Stimulated activated CD4-positive, alpha-beta T cell treated with anti-CD3 and anti-CD28 coated beads, Interleukin-4, amount 100 ng/mL, for 48 hours (primary cell): ENCODE measurements at places on chromosomes 1 and 21.

DNA sequence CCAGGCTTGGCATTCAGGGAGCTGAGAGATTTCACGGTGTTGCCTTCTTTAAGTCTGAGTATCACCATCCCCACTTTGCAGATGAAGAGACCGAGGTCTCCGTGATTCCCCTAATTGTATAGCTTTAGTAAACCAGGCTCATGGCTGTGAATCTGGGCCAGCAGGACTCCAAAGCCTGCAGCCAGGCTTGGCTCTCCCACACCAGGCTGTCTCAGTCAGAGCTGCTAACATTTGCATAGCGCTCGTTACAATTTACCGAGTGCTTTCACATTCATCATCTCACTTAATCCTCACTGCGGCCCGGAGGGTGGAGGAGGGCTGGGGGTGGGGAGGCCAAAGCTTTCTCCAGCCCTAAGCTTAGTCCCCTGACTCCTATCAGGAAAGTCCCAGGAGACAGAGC is 11.7 kb downstream of the C1orf94 start:
- DNase-seq, result no peak

GRCh38 chr21:42160111-42160721 is 58.7 kb upstream of the ABCG1 start:
- DNase-seq, result no peak

DNA sequence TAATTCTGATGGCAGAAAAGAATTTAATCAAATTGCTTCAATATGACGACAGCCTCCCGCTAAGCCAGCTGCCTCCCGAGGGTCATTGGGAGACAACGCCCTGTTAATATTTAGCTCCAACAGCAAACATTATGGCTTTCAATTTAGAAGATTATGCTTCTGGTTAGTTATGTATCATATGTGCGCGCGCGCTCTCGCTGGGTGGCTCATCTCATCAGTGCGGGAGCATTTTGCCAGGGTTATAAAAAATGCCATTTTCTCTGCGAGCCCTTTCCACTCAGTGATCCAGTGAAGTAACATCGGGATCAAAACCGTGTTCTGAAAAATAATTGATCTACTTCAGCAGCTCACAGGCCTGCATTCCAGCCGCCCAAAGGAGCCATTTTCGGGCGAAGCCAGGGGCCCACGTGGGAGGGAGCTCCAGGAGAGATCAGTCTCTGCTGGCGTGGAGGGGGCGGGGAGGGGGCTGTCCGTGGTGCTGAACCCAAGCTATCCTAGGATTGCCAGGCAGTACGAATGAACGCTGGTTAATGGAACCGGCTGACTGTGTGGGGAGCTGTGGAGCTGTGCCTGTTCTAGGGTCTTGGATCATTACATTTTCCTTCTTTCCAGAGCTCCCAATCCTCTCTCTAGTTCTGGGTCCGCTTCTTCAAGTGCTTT is 219.1 kb upstream of the ZC3H12A start:
- peak; percentile 13 for DNase-seq

- no peak for DNase-seq
Measured at GRCh38 chr1:242691610-242691945, 167.1 kb upstream of the PLD5 start.

DNA sequence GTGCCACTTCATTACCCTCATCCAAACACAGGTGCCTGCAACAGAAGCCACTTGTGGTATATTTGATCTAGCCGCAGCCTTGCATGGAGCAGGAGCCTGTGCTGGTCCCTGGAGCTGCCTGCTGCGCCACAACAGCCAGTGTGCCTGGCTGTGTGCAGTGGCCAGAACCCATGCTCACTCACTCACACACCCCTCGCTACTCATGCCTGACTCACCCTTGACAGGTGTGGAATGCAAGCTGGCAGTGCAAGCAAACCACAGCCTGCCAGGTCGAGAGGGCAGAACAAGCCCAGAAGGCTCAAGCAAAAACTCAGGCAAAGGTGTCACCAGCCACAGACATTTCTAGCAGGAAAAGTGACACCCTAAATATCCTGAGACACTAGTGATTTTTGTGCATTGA is 1510.9 kb downstream of the KCNT2 start:
- no peak for DNase-seq

DNA sequence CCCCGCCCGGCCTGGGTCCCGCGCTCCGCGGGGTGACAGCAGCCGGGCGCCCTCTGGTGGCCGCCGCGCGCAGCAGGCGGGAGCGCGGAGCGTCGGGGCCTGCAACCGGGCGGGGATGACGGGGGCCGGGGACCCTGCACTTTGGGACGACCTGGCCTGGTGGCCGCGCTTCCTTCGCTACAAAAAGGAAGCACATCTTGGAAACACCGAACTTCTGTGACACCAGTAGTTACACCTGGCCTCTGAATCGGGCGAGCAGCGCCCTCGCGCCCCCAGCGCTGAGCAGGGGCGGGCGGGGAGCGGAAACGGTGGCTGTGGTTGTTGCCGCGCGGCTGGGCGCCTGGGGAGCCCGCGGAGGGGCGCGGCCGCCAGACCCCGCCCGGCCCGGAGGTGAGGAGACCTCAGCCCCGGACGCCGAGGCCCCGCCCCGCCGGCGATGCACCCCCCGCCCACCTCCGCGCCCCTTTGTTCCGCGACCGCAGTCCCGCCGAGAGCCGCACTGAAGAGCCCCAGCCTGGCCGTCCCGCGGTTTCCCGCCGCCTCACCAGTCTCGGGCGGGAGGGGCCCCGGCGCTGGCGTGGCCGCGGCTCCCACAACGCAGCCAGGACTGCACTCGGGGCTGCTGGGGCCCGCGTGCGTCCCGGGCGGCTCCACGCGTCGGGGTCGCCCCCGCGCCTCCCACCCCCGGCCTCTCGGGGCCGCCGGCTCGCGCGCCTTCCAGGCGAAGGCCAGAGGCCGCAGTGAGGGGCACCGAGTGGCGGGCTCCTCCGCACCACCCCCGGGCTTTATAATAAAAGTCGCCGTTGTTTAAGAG is 59.3 kb downstream of the H3-3A start:
- DNase-seq, result peak; percentile 69

DNA sequence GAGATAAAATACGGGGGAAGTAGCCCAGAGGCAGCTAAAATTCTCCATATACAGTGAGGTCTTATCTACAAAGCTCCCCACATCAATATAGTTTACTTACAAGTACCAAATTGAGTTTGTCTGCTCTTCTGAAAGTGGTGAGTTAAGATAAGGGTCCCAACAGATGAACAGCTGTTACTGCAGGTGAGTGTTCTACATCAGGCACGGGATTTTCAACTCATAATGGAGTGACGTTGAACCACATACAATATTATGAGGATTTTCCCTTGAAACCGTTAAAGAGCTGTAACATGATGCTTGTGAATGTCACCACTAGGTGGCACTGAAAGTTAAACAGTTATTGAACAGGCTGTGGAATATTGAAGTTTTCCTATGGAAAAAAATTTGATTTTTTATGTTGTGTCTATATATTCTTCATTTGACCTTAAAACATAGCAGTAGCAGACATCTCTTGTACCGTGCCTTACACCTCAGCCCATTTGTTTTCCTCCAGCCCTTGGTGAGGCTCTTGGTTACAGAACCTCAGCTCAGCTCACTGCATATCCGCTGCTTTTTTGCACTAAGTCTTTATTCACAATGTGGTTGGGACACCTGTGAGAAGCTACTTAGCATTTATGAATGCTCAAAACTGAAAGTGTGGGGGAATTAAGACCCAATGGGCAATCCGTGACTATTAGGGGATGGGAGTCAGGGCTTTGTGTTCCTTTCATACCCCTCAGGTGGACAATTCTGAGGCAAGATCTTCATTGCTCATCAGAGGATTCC is 23.2 kb downstream of the CD1D start:
- DNase-seq, result no peak

GRCh38 chr21:40512590-40512989 is 334.4 kb downstream of the DSCAM start:
- DNase-seq, result no peak

- no peak for DNase-seq
Measured at GRCh38 chr1:38246955-38247952, 200.7 kb upstream of the POU3F1 start.

GRCh38 chr1:92980732-92981647 is 19.7 kb upstream of the DIPK1A start:
- no peak for DNase-seq

DNA sequence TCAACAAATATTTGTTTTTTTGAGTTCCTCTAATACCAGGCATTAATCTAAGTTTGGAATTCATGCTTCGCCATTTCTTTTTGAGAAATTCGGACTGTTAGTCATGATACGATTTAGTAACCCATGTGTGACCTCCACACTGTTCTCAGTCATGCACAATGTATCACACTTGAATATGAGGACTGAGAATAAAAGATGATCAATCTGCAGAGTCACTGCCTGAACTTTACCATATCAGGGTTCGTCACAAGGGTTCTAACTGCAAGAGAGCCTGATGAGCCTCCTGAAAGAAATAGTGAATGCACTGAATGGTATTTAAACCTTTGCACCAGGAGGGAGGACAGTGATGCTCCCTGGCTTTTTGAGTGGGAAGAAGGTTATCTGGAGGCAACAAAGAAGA is 10.9 kb upstream of the FASLG start:
- no peak for DNase-seq

- DNase-seq, result no peak
Measured at GRCh38 chr21:15037900-15038293, 26.9 kb downstream of the NRIP1 start.

GRCh38 chr1:63756839-63757238 is 17.0 kb upstream of the ROR1 start:
- no peak for DNase-seq

GRCh38 chr1:38730511-38731397 is 128.8 kb downstream of the RRAGC start:
- no peak for DNase-seq

GRCh38 chr1:39984951-39985350 is 30.0 kb downstream of the MFSD2A start:
- no peak for DNase-seq

DNA sequence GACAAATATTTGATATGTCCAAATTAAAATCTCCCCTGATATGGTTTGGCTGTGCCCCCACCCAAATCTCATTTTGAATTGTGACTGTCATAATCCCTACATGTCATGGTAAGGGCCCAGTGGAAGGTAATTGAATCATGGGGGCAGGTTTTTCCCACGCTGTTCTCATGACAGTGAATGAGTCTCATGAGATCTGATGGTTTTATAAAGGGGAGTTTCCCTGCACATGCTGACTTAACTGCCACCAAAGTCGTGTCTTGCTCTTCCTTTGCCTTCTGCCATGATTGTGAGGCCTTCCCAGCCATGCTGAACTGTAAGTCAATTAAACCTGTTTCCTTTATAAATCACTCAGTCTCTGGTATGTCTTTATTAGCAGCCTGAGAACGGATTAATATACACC is 207.0 kb downstream of the BARHL2 start:
- DNase-seq, result no peak

- DNase-seq, result no peak
Measured at GRCh38 chr1:248590055-248590454, 7.4 kb downstream of the OR2T10 start.

- no peak for DNase-seq
Measured at GRCh38 chr1:69852151-69852550, 284.4 kb downstream of the LRRC7 start.

DNA sequence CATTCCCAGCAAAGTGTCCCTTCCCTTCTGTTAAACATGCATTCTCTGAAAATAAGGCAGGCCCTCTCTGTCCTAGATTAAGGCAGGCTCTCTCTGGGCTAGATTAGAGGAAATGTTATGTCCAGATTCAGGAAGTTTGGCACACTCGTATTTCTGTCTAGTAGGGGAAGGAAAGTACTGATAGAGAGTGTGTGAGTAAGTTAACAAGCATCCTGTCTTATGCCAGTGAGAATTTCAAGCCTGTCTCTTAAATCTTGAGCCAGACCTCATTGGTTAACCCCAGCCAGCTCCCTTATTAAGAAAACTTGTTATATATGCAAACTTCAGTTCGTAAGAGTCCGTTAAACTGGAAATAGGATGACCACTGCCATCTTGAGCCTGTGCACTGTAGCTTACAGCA is 31.6 kb downstream of the IGSF5 start:
- no peak for DNase-seq
